Anterior cingulate cortex (tissue), 58 donors: ENCODE measurements at places on chromosomes 1 and 21.

- DNase-seq: no peak
These were observed 3.6 kb downstream of the CTBS start for GRCh38 chr1:84570436-84571149.

DNA sequence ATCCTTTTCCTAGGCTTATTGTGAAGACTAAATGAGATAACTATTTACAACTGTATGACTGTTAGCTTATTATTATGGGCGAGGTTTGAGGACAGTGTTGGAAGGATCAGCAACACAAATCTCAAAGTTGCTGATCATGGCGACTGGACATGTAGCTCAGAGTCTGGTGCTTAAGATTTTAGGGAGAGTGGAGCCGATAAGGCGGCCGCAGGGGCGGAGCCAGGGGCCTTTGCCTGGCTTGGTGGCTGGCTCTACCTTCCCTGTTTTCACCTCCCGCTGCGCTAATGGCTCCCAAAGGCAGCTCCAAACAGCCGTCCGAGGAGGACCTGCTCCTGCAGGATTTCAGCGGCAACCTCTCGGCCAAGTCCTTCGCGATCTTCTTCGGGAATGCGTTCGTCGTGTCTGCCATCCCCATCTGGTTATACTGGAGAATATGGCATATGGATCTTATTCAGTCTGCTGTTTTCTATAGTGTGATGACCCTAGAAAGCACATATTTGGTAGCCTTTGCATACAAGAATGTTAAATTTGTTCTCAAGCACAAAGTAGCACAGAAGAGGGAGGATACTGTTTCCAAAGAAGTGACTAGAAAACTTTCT lies 45.5 kb downstream of the GIPC2 start:
- no peak for DNase-seq

DNA sequence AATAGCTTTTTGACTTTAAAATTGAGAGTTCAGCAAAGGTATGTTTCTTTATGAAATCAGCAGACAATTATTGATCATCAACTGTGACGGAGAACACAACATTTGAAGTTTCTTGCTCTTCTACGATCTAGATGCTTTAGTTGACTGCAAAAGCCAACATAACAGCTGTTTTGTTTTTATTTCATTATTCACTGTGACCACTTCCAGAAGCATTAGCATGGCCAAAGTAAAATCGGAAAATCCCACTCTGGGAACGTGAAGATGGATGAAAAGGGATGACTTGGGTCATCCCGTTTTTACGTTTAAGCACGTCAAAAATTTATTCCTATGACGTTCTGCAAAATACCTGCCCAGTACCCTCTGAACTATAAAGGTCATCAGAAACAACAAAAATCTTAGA lies 833.0 kb upstream of the ADAMTS5 start:
- DNase-seq: no peak

GRCh38 chr1:107698161-107698560 lies 266.8 kb downstream of the VAV3 start:
- DNase-seq: no peak

- no peak for DNase-seq
These were observed 43.6 kb downstream of the EPHB2 start for GRCh38 chr1:22754106-22754768.

- DNase-seq: no peak
These were observed 15.3 kb downstream of the NPHP4 start for GRCh38 chr1:5976726-5977493.

- DNase-seq: no peak
These were observed 27.9 kb downstream of the DIP2A start for GRCh38 chr21:46486481-46487126.

DNA sequence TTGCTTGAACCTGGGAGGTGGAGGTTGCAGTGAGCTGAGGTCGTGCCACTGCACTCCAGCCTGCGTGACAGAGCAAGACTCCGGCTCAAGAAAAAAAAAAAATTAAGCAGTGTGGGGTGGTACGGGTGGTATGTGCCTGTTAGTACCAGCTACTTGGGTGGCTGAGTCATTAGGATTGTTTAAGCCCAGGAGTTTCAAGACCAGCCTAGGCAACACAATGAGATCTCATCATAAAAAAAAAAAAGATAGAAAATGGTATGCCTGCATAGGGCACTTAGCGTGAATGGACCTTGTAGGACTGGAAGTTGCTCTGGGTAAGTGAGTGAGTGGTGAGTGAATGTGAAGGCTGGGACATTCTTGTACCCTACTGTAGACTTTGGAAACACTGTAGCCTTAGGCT lies 37.0 kb downstream of the TBCE start:
- DNase-seq: no peak

GRCh38 chr1:157732755-157733154 lies 32.2 kb upstream of the FCRL3 start:
- no peak for DNase-seq

- DNase-seq: no peak
These were observed 53.8 kb downstream of the ABCA4 start for GRCh38 chr1:94067196-94067595.

GRCh38 chr1:95953015-95953414 lies 719.0 kb downstream of the RWDD3 start:
- no peak for DNase-seq

- DNase-seq: no peak
These were observed 272.0 kb downstream of the FOXD2 start for GRCh38 chr1:47709872-47710231.

- DNase-seq: no peak
These were observed 41.9 kb downstream of the SMG7 start for GRCh38 chr1:183514235-183514634.

- DNase-seq: no peak
These were observed 24.3 kb upstream of the LELP1 start for GRCh38 chr1:153178922-153179321.

- DNase-seq: no peak
These were observed 361.8 kb upstream of the VAMP3 start for GRCh38 chr1:7409278-7409677.

DNA sequence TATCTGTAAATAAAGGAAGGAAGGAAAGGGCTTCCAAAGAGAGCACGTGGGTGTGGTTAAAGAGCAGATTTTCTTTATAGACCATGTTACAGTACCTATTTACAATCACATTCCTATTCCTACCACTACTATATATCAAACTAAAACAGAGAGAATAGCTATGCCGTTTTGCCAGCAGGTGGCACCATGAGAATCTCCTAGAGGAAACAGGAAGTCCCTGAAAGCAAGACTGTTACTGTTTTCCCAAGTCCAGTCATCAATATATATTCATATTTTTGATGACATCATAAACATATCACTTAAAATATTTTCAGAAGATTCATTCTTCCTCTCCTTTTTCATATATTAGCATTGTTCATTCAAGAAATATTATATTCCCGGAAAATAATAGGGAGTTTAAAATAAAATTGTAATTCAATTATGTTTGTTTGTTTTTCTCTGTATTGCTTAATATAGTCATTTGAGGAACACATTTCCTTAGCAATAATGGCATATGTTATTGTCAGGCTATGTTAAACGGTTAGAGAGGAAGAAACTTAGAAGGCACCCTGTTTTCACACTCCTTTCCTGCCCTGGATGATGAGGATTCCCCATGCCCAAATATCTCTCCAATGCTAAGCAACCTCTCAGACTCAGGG lies 6.6 kb downstream of the CCDC190 start:
- DNase-seq: no peak

GRCh38 chr1:224092601-224093000 lies 21.3 kb upstream of the FBXO28 start:
- no peak for DNase-seq

GRCh38 chr1:117188816-117189437 lies 21.8 kb downstream of the VTCN1 start:
- no peak for DNase-seq

- no peak for DNase-seq
These were observed 40.5 kb upstream of the FHAD1 start for GRCh38 chr1:15206418-15207030.

DNA sequence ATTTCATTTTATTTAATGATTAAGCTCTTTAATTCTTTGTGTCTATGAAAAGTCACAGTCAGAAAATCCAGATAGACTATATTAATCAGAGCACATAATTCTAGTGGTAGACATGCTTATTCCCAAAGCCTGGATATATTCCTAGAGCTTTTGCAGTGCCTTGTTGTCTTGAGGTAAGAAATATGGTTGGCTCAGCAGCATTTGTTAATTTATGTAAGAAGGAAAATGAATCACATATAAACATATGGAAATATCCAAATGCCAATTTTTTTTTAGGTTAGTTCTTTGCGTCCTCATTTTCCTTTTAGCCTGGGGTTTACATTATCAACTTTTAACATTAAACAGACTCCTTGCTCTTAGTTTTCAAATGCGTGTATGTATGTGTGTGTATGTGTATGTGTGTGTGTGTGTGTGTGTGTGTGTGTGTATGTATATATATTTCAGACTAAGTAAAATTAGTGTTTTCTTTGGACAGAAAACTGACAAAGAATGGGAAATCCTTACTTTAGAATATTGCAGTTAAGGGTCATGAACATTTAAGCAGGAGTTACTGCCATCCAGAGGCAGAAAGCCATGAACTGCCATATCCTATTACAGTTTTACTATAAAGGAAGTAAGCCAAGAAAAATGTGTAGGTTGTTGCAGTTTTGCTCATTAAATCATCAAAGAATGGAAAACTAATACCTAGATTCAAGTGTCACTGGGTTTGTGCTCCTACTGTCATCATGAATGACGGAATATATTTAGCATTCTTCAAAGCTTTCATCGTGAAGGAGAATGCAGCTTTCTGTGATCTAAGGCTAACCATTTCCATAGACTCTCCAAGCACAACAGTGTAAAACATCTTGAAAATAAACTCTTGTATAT lies 477.1 kb upstream of the NR5A2 start:
- no peak for DNase-seq

DNA sequence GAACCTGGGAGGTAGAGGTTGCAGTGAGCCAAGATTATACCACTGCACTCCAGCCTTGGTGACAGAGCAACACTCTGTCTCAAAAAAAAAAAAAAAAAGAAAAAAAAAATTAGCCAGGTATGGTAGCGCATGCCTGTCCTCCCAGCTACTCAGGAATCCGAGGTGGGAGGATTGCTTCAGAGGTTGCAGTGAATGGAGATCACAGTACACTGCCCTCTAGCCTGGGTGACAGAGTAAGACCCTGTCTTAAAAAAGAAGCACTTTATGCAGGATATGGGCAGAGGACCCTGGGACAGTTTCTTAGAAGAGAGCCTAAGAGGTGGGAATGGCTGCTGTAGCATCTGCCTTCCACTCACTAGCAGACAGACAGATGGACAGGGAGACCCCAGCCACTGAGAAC lies 23.0 kb downstream of the IQGAP3 start:
- DNase-seq: no peak
